ENCODE measurements at places on chromosomes 12 and 14.

DNA sequence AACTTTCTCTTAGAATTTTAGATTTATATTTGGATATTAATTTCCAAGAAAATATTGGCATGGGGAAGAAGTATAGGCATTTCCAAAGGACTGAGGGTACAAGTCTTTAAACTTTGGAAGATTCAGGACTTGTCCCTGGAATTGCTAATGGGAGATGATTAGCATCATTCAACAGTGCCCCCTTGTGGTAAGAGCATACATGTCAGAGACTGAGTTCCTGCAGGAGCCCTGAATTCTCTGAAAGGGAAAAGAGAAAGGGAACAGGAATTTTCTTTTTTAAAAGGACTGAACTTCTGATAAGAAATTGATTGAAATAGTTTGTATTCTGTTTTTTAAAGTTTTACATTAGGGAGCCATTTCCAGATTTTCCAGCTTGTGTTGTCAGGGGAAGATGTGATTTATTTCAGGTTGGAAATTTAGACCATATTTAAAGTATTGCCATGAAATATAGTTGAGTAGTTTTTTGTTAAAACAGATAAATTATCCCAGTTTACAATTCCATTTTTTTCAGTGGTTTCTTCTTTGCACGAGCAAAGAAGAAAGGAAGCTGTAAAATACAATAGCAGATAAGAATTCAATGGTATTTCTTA lies 44.0 kb upstream of the REP15 start:
- H3K27ac ChIP-seq: no peak overlapping the region
- DNase-seq: no peak
- no peak overlapping the region for H3K4me3 ChIP-seq
- H3K4me1 ChIP-seq: no peaks in the 10 kb centered on the region
- H3K36me3 ChIP-seq: peaks cover 7% of the 10 kb centered on the region

GRCh38 chr12:117884161-117884560 lies 84.6 kb downstream of the KSR2 start:
- H3K36me3 ChIP-seq: no peaks in the 10 kb centered on the region
- H3K4me3 ChIP-seq: no peak overlapping the region
- no peaks in the 10 kb centered on the region for H3K4me1 ChIP-seq
- no peak for DNase-seq
- no peak overlapping the region for H3K27ac ChIP-seq
- H3K27me3 ChIP-seq: no peaks in the 10 kb centered on the region

DNA sequence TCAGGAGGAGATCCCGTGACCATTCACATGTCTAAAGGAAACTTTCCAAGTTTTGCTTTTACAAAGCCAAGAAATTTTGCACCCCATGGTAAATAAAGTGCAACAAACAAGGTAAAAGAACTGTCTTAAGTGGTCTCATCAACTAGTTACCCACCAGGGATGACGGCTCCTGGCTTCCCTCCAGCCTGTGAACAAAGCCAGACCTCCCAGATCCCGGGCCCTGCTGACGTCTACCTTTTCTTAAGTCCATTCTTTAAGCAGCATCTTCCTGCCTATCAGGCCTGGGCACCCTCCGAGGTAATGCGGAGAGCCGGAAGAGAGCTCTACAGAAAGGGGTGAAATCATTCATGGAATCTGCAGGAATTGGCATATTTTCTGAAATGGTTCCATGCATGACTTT lies 58.0 kb upstream of the DAAM1 start:
- no peaks in the 10 kb centered on the region for H3K27me3 ChIP-seq
- DNase-seq: no peak
- H3K4me1 ChIP-seq: no peaks in the 10 kb centered on the region
- no peak overlapping the region for H3K27ac ChIP-seq
- H3K36me3 ChIP-seq: no peaks in the 10 kb centered on the region
- H3K4me3 ChIP-seq: no peak overlapping the region

DNA sequence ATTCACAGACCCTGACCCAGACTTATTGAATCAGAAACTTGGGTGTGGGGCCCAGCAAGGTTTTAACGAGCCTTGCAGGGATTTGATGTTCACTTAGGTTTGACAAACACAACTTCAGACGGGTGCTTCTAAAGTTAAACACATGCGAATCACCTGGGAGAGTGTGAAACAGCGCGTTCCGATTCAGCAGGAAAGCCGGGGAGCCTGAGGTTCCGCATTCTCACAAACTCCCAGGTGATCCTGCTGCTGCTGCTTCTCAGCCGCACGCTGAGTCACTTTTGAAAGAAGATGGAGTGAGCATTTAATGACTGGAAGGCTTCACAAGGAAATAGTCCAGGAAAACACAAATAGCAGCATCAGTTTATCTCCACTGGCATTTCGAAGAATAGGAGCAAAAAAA lies 44.2 kb upstream of the DDX11 start:
- no peak overlapping the region for H3K4me3 ChIP-seq
- H3K4me1 ChIP-seq: no peaks in the 10 kb centered on the region

DNA sequence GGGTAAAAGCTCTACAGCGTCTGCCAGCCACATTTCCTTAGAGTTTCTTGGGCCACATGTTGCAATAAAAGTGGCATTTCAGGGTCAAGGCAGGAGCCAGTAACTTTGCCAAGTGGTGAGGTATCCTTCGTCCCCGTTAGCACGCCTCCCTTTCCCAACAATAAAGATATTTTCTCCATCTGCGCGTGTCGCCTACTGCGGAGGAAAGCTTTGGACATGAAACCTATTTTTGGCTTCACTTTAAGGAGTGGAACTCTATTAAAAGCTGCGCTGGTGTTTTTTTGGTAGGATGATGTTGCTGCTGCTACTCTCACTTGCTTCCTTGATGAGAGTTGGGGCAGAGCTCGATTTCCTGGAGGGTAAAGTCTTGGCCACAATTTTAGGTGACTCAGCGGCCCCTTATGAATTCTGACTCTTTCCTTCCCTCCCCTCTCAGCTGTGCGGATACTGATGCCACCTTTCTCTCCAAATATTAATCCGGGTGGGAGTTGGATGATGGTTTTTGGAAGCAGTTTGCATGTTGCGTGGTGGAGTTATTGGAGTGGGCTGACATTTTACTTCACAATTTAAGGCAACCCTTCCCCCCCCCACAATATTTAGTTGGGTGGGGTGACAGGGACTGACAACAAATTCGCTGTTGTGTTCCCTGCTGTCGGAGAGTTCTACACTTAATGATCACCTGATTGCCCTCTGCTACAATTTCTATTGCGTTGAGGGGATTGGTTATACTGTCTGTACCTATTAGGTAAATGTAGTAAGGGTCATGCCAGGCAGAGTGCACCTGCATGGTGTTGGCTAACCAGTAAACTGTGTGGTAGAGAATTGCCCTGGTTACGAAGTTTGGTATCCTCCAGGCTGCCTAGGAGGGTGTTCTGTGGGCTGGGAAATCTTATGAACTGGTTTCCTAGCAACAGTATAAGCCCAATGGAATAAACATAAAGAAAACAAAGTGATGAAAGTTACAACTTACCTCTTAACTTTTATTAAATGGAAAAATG lies 1.1 kb downstream of the CCDC91 start:
- no peaks in the 10 kb centered on the region for H3K4me1 ChIP-seq
- DNase-seq: no peak
- no peaks in the 10 kb centered on the region for H3K36me3 ChIP-seq
- H3K27me3 ChIP-seq: no peaks in the 10 kb centered on the region
- peak overlapping the region; percentile 80 for H3K27ac ChIP-seq
- peak overlapping the region; percentile 56 for H3K4me3 ChIP-seq

DNA sequence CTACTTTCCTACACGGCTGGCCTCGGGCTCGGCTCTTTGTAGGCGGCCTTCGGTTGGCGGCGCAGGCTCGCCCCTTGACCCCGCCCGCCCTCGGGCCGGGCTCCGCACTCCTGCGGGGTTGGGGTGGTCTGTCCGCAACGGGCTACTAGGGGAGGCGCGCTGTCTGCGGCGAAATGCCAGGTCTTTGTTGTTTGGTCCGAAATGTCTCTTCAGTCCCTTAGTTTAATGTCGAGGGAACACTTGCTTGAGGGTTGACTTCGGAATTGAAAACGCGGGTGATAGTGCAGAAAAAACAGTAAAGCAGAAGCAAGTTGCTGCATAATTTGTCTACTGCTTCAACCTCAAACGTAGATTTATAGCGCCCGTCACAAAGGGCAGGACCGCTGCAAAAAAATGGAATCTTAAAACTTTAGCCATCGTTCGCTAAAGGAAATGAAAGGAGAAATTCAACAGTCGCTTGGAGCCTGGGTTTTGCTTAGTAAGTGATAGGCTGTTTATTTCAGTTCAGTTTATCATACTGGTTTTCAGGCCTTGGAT lies 390 bp downstream of the JKAMP start:
- DNase-seq: no peak
- peaks cover 23% of the 10 kb centered on the region for H3K4me1 ChIP-seq
- peak overlapping the region; percentile 89 for H3K27ac ChIP-seq

GRCh38 chr14:72717220-72717619 lies 176.7 kb downstream of the DPF3 start:
- H3K4me1 ChIP-seq: no peaks in the 10 kb centered on the region
- H3K4me3 ChIP-seq: no peak overlapping the region
- no peaks in the 10 kb centered on the region for H3K27me3 ChIP-seq
- H3K27ac ChIP-seq: no peak overlapping the region
- DNase-seq: no peak

DNA sequence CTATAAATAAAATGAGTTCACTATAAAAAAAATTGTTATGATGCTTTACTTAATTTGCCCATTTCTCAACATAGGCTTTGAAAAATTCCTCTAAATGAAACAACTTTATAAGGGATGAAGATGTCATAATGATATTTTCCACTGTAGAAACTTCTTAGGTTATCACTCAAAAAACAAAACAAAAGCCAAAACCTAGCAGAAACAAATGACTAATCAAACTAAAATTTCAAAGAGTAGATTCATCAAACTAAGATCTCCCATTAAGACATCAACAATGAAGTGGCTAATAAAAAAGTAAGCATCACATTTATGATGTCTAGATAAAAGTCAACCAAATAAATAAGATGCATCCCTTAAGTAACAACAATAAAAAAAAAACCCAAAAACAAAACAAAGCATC lies 36.9 kb upstream of the TTC7B start:
- no peak for DNase-seq
- no peaks in the 10 kb centered on the region for H3K36me3 ChIP-seq
- H3K27me3 ChIP-seq: no peaks in the 10 kb centered on the region
- peaks cover 30% of the 10 kb centered on the region for H3K4me1 ChIP-seq
- H3K27ac ChIP-seq: peak overlapping the region; percentile 93

DNA sequence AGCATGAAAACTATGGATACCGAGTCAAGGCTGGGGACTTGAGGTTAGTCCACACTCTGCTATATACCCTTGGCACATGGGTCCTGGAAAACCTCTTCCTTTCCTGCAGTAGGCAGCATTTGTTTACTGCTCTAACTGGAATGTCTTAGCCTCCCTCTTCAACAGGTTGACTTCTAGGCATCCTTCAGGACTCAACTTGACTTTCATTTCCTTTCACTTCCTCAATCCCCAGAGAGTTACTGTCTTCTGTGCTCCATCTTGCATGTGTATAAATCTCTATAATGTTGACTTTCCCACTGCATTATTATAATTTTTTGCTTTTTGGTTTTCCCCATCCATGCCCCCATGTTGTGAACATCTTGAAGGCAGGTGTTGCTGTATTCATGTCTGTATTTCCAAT lies 107.9 kb downstream of the VRK1 start:
- peaks cover 6% of the 10 kb centered on the region for H3K4me1 ChIP-seq
- no peaks in the 10 kb centered on the region for H3K36me3 ChIP-seq
- no peak overlapping the region for H3K4me3 ChIP-seq
- no peak for DNase-seq
- H3K27me3 ChIP-seq: no peaks in the 10 kb centered on the region
- no peak overlapping the region for H3K27ac ChIP-seq

- H3K36me3 ChIP-seq: no peaks in the 10 kb centered on the region
- H3K27me3 ChIP-seq: no peaks in the 10 kb centered on the region
- no peak for DNase-seq
- no peaks in the 10 kb centered on the region for H3K4me1 ChIP-seq
- no peak overlapping the region for H3K27ac ChIP-seq
Measured at GRCh38 chr12:105992849-105993740, 145.7 kb downstream of the NUAK1 start.

GRCh38 chr12:56999456-56999855 lies 6.9 kb downstream of the ZBTB39 start:
- H3K4me1 ChIP-seq: no peaks in the 10 kb centered on the region
- H3K36me3 ChIP-seq: peaks cover 36% of the 10 kb centered on the region
- DNase-seq: no peak
- no peak overlapping the region for H3K27ac ChIP-seq
- no peak overlapping the region for H3K4me3 ChIP-seq
- H3K27me3 ChIP-seq: no peaks in the 10 kb centered on the region

Data from RWPE2 (cell line).